Natural killer cell treated with Interleukin-12 subunit alpha and Interleukin-12 subunit beta and Interleukin-15 and Interleukin-18, amount 100 ng/mL, for 72 hours (primary cell): ENCODE measurements at places on chromosomes 16 and 17. TPM values are rescaled to one million over a fixed set of nuclear protein-coding genes. Genes with fewer than 3 reads are reported as not detected.
A peak's percentile ranks its signal among the peaks of the same experiment; 100 is the strongest.

The CDRT15 gene
- not detected for total RNA-seq

The TM4SF5 gene
- not detected for total RNA-seq

The PHOSPHO1 gene
- total RNA-seq = not detected

The MMP2 gene
- total RNA-seq = not detected

The SSTR5 gene
- not detected for total RNA-seq

The SALL1 gene
- total RNA-seq = 0.08 TPM

The OR3A3 gene
- not detected for total RNA-seq

The JPH3 gene
- not detected for total RNA-seq

The GSPT1 gene
- 175 TPM for total RNA-seq

The VMO1 gene
- total RNA-seq = 4.5 TPM

The FBXW10 gene
- total RNA-seq = not detected

The OTOP3 gene
- total RNA-seq = not detected

DNA sequence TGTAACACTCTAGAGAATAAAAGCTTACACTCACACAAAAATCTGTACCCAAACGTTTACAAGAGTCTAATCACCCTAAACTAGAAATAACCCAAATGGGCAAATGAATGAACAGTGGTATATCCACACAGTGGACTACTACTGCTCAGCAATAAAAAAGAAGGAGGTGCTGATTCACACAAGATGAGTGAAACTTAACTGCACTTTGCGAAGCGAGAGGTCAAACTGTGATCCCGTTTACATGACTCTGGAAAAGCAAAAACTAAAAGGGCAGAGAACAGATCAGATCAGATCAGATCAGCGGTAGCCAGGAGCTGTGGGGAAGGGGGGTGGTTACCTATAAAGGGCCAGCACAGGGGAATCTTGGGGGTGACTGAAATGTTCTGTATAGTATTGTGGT, 113.4 kb downstream of the TRIM37 start:
- no peak for DNase-seq

- no peak for DNase-seq
Measured at GRCh38 chr16:47568351-47568750, 107.2 kb downstream of the PHKB start.

GRCh38 chr17:40935624-40936023, 1.8 kb downstream of the KRT23 start:
- no peak for DNase-seq

DNA sequence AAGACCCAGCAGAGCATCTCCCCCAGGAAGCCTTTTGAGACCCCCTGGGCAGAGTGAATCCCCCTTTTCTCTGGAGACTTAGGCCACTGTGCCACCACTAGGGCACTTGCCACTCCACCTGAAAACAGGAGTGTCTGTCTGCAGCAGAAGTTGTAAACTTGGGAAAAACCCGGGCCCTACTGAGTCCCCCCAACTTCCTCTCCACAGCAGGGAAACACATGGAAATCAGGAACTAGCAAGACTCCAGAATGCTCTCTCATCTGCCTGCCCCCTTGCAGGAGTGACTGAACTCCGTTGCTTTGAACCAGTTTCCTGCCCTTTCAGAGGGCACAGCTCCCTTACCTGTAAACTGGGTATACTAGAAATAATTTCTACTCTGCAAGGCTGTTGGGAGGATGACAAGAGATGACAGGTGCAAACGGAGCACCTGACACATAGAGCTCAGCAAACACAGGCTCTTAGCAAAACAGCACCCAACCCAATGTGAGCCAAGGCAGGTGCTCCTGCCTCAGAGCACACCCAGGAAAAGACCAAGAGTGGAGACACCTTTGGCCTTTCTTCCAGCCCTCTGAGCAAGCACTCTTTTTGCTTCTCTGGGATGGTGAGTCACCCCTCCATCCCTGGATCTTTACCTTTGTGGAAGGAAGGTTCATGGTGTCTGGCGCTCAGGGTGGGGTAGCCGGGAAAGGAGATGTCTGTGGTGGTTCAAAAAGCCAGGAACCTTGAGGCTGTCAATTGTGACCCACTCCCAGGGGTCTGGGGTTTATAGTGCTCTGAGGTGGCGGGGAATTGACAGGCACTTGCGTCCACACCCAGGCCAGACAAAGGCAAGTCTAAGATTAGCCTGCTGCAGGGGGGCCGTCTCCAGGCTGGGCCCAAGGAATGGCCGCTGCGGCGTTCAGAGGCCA, at the start of gene HCRT:
Gene HCRT (minus strand): TSS at position 740 of the 908 bp plus-strand sequence. CDS start 87 bp downstream, at position 653.
- DNase-seq = no peak

GRCh38 chr16:81567987-81568748, 123.6 kb downstream of the CMIP start:
- no peak for DNase-seq

GRCh38 chr17:75077072-75077495, 10.7 kb upstream of the SLC16A5 start:
- no peak for DNase-seq

DNA sequence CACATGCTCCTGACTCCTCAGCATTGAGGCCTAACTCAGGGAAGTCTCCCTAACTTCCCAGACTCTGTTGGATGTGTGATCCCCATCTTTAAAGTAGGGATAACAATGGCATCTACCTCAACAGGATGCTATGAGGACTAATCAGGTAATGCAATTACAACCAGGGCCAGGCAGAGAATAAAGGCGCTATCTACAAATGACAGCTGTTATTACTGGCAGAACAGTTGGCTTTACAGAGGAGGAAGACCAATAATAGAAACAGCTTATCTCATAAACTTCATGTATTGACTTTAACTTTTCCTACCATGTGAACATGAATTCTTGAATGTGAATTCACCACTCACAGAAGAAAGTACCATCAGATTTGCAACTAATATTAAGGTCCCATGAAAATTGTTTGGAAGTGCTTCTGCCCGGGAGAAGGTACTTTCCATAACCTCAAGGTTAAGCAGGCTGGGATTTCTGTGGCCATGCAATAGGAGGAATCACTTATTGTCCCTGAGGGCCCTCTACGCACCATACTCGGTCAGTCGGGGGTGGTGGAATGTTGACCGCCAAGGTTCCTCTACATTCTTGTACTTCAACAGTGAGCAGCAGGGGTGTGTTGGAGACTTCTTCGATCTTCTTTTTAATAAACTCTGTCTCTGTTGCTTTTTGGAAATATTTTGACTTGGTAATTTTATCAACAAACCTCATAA, 22.6 kb upstream of the ERN1 start:
- DNase-seq = no peak

- peak; percentile 56 for DNase-seq
Measured at GRCh38 chr17:41539071-41539492, 11.0 kb upstream of the KRT19 start.

DNA sequence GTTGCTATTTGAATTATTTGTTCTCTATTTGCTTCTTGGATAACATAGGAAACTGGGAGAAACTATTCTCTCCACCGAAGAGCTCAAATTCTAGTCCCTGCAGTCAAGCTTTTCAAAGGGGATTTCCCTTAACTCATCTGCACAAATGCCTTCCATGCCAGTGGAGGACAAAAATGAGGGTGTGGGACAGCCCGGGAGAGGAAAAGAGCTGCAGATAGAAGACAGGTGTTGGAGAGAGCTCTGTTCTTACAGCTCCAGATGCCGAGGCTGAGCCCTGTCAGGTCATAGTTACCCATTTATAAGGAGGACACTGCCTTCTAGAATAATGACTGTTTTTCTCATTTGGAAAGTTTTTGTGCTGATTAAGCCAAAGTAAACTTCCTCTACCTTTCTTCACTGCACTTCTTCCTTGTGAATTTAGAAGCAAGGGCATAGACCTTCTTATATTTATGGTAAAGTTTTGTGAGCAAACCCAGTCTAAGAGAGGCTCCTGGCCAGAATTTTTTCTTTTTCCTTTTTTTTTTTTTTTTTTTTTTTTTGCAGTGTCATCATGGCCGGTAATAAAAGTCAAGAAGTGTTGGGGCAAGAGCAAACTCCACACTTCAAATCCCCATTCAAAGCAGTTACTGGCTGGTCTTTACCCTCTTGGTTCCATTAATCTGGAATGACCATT, 177.2 kb downstream of the ABCC12 start:
- DNase-seq = no peak

DNA sequence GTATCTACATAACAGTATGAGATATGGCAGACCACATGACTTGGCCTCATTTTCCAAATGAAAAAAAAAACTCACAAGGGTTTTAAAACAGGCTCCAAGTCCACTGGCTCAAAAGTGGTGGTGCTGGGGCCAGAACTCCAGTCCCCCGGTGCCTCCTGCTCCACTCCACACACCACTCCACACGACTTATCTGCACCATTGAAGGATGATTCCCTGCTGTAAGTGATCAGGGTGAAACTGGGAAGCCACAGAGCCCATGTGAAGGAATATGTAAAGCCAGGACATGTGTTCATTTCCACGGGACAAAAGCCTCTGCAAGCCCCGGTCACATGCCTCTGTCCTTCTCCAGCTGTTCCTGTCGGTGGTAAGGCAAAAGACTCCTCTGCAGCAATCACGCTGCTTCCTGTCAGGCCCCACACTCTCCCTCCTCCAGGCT, 97.2 kb downstream of the ZNF18 start:
- DNase-seq = no peak

GRCh38 chr16:27470567-27471431, 68.8 kb downstream of the IL21R start:
- peak; percentile 45 for DNase-seq

- DNase-seq = peak; percentile 81
Measured at GRCh38 chr16:31476303-31477219, 4.6 kb downstream of the TGFB1I1 start.

DNA sequence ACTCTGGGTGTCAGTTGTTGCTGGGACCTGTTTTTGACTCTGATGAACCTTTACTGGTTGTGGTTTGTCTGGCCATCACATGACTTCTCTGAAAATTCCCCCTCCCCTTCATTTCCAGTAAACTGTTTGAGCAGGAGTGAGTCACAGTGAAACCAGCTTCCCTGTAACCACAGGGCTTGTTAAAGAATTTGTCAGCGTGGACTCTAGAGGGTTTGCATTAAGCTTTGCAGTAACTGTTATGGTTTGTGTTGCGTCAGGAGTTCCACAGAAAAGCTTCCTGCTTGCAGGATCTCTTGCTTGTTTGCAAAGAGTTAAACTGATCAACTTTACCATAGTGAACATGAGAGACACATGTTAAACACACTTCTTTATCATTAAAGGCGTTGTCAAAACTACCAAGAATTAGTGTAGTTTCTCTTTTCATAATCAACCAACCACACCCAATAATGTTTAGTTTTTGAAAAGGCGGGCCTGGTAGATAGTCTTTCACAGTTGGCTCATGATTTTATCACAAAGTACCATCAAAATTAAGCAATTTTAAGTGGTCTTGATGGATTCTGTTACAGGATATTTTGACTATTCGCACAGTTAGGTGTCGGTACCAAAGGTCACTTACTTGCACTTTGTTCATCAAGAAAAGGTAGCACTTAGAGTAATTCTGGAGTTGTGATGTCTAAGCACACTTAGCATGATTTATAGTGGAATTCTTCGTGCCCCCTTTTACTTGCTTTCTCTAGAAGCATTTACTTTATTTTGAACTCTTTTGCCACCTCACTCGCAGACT, 79.3 kb downstream of the VMP1 start:
- DNase-seq = peak; percentile 94

DNA sequence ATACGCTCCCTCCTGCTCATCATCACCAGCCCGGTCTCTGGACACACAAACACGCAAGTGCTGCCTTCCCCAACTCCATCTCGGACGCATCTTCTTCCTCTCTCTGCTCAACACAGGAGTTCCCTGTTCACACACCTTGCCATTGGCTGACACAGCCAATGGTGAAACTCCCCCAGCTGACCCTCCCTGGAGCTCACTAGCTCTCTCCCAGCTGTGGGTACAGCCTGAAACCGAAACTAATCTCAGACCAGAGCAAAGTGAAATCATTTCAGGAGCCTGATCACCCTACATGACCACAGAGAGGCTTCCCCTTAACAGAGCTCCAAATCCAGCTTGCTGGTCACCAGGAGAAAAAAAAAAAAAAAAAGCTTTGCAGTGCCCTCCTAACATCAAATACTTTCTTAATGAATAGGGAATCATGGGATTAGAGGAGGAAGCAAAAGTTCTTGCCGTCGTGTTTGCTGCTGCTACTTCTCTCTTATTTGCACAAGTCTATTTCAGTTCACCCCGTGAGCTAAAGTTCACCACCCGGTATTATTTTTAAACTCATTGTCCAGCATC, 8.3 kb downstream of the CUEDC1 start:
- DNase-seq = peak; percentile 69

DNA sequence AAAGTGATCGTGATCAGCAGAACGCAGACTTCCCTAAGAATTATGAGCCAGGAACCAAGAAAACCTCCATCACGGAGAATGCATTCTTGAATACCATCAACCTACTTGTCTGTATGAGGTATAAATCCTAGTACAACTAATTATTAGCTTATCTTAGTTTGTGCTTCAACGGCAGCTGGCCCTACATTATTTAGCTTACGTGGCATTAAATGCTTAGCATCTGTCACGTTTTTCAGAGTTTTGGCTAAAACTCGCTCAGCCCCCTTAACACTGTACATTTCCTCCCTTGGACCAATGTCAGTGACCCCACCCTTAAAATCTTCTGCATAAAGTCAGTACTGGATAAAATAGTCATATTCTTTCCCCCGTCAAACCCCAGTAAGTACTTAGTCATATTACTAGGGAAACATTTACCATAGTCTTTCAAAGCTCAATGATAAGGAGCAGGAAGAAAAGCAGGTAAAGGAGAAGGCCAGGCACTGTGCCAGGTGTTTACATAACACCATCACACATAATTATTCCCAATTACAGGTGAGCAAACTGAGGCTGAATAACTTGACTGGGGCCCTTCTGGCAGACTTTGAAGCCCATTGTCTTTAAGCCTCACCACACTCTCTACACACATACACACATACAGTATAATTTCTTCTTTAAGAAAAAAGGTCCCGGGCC, 16.6 kb upstream of the TXNDC11 start:
- DNase-seq = no peak

DNA sequence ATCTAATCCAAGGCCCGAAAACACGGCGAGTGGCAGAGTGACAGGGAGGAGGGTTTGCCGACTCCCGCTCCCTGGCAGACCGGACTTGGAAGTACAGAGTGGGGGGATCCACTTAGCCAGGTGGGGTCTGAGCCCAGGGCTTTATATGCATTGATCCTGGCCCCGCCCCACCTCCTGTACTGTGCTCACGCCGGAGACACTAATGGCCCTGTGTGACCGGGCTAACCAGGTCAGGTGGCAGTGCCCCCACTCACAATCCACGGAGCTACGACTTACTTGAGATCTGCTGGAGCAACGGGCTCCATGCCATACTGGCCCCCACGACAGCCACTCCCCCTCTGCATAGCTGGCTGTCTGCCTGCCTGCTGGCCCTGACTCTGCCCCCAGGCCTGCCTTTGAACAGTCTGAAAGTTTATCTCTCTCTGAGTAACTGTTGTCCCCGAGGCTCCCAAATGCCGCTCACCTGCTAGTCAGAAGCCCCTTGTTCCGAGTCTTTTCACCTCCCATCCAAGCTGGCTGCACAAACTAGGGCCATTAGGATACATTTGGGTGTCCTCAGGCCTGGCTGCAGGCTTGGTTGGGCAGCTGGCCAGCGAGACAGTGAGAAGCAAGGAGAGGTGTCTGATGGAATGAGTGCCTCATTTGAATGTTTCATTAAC, 28.0 kb downstream of the CACNA1G start:
- DNase-seq = no peak
